ENCODE measurements at places on chromosomes 1 and 21.
A peak's percentile ranks its signal among the peaks of the same experiment; 100 is the strongest.

- no peak for DNase-seq
These were observed 189.1 kb upstream of the C1orf87 start for GRCh38 chr1:60262701-60263100.

GRCh38 chr1:225847610-225848009, 34.6 kb downstream of the TMEM63A start:
- DNase-seq: no peak

GRCh38 chr1:53294567-53294966, 33.3 kb downstream of the LRP8 start:
- DNase-seq: no peak

GRCh38 chr1:48966583-48966982, 189.9 kb upstream of the BEND5 start:
- DNase-seq: no peak

- no peak for DNase-seq
These were observed 501.9 kb upstream of the USP24 start for GRCh38 chr1:55717111-55717510.

DNA sequence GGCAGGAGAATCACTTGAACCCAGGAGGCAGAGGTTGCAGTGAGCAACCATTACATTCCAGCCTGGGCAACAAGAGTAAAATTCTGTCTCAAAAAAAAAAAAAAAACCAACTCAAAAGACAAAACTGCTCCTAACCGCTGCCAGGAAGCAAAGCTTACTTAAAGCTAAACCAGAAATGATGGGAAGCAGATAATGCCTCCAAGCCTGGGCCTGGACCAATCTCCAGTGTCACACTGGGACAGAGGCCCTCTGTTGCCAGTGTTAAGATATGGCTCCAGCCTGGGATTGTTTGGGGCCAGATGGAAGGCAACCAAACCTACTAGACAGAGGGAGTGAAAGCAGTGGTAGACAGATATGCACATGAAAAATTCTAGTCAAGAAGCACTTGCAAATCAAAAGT, 36.9 kb downstream of the NSL1 start:
- DNase-seq: no peak

GRCh38 chr1:3441410-3441847, 13.0 kb upstream of the ARHGEF16 start:
- DNase-seq: no peak

GRCh38 chr1:171654942-171655745, 2.7 kb upstream of the MYOC start:
- DNase-seq: peak; percentile 38

GRCh38 chr1:30633294-30633693, 90.1 kb downstream of the MATN1 start:
- no peak for DNase-seq

DNA sequence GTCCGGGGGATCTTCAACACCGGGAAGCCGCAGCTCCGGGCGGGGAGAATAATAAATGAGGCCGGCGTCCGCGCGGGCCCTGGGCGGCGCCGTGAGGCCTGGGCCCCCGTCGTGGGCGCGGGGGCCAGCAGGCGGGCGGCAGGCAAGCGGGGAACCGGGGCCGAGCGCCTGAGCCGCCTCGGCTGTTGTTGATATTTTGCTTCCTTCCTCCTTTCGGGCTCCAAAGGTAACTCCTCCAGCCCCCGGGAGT, at the start of gene MEF2D:
Gene MEF2D (minus strand): TSS at position 233 of the 250 bp plus-strand sequence. CDS start 17,483 bp downstream, outside the sequence.
- DNase-seq: no peak

GRCh38 chr1:233326319-233326718, 1.2 kb upstream of the MAP3K21 start:
- DNase-seq: no peak

- no peak for DNase-seq
These were observed 34.9 kb downstream of the ST6GALNAC3 start for GRCh38 chr1:76109404-76109803.

DNA sequence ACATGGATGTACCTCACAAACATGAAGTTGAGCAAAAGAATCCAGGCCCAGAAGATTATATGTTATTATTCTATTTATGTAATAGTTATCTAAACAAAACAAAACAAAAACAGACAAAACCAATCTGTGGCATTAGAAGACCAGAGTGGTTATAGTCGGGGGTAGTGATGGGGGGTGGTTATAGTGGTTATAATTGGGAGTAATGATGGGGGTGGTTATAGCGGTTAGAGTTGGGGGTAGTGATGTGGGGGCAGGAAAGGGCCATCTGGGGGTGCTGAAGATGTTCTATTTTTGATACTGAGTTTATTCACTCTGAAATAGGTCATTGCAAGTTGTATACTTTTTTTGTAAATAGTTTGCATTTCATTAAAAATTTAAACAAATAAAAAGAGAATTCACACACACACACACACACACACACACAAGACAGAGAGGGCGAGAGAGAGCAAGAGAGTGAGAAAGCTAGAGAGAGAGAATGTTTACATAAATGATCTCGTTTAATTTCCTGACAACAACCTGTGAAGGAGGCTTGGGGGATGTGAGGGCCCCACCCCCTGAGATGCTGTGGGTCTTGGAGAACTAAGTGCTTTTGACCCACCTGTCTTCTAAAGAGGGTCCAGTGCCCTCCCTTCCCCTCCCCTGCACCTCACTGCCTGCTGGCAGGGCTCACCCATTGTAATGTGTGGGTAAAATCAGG, 37.4 kb downstream of the RHOU start:
- no peak for DNase-seq

DNA sequence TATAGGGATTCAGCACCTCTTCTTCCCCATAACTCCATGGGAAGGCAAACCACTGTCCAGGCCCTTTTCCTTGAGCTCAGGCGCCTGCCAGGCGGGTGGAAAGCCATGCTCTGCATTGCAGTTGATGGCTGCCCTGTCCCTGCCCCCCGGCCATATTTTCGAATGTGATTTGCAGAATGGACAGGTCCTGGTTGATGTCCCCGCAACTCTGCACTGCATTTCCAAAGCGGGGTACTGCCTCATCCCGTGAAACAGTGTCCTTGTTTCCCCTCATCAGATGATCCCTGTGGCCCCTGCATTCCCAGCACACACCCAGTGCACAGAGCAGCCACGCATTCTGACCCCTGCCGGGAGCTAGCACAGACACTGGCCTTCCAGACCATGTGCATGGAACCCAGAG, 33.7 kb upstream of the SCMH1 start:
- DNase-seq: no peak

- DNase-seq: no peak
These were observed 70.9 kb upstream of the EDEM3 start for GRCh38 chr1:184825571-184825970.

GRCh38 chr21:41071258-41072171, 96.4 kb upstream of the BACE2 start:
- DNase-seq: no peak

DNA sequence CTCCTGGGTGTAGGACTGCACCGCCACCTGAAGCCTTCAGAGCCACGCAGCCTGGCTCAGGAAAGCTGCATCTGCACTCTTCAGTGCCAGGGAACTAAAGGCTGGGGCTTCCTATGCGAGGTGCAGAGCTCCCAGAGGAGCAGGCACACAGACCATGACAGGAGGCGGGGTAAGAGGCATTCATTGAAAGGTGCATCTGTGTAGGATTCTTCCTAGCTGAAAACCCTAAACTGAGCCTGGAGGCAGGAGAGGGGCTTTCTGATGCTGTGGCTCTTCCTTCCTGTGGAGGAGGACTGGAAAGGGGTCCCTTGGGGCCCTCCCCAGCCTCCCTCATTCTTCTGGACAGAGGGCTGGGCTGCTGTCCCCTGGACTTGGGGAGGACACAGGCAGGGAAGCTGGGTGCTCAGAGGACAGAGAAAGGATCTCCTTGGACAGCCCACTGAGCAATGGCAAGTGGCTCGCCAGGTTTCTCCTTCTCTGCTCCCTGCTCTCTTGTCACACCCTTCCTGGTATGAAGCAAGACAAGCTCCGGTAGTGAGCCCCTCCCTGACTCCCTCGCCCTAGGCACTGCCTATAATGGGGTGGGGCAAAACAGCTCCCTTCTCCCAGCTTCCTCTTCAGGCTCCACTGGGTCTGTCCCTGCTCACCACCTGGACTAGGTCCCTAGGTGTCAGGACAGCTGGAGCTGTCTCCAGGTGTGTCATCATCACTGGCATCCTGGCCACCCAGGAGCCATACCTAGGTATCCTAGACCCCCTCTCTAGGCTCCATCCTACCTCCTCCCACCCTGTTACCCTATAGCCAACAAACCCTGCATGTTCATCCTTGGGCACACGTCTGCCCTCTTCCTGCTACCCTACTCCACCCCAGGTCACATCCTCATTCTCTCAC, 20.0 kb downstream of the S100A6 start:
- DNase-seq: no peak

DNA sequence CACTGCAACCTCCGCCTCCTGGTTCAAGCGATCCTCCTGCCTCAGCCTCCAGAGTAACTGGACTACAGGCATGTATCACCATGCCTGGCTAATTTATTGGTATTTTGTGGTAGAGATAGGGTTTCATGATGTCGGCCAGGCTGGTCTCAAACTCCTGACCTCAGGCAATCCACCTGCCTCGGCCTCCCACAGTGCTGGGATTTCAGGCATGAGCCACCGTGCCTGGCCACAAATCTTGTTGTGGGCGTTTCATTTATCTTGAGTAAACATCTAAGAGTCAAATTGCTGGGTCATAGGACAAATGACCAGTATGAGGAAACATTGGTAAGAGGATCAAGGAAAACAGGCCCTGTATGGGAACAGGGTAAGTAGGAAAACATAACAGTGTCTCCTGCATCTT, 17.9 kb downstream of the TMEM200B start:
- DNase-seq: no peak

GRCh38 chr1:241186716-241187115, 170.3 kb downstream of the RGS7 start:
- no peak for DNase-seq

- no peak for DNase-seq
These were observed 123.4 kb downstream of the SYT2 start for GRCh38 chr1:202586871-202587270.

- DNase-seq: no peak
These were observed 56.5 kb upstream of the BCAR3 start for GRCh38 chr1:93738075-93738622.

DNA sequence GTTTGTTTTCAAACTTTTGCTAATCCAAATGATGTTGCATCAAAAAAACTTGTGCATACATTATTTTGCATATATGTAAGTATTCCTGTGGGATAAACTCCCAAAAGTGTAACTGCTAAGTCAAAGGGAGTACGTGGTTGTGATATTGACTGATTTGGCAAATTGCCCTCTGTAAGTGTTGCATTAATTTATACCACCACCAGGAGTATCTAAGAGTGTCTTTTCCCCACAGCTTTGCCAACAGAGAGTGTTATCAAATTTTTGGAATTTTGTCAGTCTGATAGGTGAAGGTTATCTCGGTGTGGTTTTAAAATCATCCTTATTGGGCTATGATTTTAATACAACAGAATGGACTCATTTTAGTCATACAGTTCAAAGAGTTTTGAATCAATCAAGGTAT, 30.1 kb upstream of the PARP1 start:
- no peak for DNase-seq

GRCh38 chr1:20574686-20575540, 14.0 kb upstream of the CDA start:
- no peak for DNase-seq

- DNase-seq: no peak
These were observed 31.6 kb upstream of the CAMSAP2 start for GRCh38 chr1:200707116-200707515.

- DNase-seq: no peak
These were observed 36.8 kb upstream of the SFPQ start for GRCh38 chr1:35229587-35230360.

DNA sequence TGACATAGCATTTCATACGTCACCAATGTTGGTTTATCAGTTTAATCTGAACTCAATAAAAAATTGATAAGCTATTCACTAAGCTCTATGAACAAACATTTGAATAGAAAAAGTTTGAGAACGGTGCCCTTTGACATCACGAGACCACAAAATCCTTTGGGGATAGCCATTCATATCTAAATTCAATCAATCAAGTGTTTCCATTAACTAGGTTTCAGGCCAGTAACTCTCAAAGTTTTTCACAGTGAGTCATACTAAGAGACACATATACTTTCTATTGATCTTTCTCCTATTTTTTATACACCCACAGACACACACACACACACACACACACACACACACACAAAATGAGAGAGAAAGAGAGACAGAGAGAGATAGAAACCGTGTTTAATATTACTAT, 235.4 kb upstream of the SNX7 start:
- no peak for DNase-seq

DNA sequence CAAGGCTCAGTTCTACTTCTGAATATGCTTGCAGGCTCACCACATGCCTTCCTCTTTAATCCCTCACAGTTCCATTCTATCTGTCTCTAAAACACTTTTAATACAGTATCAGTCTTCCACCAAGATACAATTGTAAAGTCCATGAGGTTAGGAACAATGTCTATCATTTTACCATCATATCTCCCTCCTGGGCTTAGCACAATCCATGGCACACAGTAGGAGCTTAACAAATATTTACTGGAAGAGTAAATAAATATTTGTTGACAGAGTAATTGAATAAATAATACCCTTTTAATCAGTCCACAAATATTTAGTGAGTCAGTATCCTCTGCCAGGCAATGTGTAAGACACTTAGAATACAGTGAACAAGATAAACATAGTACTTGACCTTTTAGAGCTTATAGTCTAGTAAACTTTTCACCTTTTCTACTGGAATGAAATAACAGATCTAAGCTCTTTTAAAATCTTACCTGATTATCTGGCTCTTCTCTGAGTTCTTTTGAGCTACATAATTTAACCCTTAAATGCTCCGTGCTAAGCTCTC, 12.7 kb upstream of the GADD45A start:
- no peak for DNase-seq

DNA sequence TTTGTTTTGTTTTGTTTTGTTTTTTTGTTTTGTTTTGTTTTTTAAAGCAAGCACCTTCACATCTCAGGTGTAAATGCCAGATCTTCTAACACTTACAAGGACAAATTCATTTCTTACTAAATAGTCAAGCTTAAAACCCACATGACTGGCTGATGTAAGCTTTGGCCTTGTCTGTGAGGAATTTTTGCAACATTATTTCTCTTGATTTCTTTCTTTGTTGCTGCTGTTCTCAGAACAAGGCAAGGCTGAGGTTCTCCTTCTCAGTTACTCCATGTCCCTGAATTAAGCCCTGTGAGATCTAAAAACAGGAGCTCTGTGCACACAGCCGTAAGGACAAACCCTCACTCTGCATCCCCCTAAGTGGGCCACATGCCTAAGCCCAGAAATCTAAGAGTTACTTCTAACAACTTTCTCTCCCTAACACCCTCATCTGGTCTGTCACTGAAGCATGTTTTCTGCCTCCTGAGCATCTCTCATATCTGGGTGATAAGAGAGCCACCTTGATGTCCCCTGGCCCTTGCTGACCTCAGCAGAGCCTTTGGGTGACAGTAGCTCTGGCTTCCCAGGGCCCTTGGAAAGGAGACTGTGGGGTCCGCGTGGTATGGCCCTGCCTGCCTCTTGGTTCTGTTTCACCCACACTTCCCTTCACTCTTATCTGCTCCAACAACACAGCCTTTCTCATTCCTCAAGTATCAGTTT, 81.2 kb upstream of the HOOK1 start:
- DNase-seq: no peak

DNA sequence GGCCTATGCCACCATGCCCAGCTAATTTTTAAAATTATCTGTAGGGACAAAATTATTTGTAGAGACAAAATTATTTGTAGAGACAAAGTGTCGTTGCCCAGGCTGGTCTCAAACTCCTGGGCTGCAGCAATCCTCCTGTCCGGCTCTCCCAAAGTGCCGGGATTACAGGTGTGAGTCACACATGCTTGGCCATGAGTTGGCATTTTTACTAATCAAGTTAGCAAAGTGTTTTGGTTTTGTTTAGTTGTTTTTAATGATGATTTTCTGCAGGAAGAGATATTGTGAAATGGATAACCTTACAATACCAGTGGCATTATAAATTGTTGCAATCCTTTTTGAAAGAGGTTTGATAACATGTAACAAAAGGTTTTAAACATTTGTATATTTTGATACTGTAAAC, 65.3 kb upstream of the MAGI3 start:
- no peak for DNase-seq

Measured in activated CD4-positive, CD25-positive, alpha-beta regulatory T cell (primary cell).